COLO829 (cell line): ENCODE measurements at places on chromosomes 6 and 20.

DNA sequence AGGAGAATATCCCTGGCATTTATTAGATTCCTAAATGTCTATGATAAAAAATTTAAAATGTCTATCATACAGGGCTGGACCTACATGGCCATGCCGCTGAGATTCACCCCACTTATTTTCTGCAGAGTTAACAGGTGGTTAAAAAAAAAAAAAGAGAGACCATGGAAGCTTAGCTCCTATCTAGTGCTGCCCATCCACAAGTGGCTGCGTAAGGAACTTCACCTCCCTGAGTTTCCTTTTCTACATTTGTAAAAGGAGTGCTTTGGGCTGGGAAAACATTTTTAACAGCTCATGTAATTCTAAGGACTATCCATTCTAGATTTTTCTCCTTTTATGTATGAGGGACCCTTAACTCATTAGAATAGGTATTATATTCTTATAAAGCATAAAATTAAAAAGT is 534.1 kb downstream of the MMUT start:
- DNase-seq, result no peak

DNA sequence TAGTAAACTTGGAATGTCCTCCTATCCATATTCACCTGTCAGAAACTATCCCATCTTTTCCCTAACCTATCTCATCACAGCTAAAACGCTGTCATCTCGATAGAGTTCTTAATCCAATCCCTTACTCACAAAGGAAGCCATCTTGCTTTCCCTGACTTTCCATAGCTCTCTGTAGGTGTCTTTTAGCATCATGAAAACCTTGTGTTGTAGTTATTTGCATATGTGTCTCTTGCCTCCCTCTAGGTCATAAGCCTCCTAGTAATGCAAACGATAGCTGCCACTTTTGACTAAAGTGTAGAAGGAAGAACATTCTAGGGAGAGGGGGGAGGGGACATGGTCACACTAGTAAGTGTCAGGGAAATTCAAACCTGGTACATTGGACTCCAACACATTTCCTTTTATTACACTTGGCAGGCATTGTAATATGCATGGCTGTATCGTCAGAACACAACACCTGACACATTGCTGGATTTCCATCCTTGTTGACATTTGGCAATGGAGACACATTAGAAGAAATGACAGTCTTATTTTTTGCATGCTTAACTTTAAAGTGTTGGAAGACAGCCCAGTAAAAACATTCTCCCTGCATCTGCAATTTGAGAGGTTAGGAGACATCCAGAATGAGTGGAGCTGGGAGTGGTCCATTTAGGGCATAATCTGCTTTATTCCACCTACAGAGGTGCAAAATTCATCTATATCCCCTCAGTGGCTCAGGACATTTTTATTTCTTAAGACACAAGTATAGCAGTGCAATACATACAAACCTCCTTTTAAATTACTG is 283.4 kb downstream of the HAO1 start:
- no peak for DNase-seq

DNA sequence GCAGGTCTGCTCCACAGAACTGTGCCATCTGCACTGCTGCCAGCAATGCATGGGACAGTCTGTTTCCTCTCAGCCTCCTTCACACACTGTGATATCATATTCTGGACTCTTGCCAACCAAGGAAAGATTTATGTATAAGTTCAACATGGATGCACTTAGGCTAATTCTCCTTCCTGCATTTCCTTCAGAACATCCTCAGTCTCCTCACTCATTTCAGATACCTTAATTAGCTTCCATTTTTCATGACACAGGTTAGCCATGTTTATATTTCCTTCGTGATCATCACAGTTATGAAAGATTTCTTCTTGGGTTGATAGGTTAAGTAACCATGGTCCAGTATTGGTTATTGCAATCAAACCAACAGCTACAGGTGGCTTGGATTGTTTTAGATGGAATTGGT is 46.4 kb upstream of the DDR1 start:
- DNase-seq, result no peak

DNA sequence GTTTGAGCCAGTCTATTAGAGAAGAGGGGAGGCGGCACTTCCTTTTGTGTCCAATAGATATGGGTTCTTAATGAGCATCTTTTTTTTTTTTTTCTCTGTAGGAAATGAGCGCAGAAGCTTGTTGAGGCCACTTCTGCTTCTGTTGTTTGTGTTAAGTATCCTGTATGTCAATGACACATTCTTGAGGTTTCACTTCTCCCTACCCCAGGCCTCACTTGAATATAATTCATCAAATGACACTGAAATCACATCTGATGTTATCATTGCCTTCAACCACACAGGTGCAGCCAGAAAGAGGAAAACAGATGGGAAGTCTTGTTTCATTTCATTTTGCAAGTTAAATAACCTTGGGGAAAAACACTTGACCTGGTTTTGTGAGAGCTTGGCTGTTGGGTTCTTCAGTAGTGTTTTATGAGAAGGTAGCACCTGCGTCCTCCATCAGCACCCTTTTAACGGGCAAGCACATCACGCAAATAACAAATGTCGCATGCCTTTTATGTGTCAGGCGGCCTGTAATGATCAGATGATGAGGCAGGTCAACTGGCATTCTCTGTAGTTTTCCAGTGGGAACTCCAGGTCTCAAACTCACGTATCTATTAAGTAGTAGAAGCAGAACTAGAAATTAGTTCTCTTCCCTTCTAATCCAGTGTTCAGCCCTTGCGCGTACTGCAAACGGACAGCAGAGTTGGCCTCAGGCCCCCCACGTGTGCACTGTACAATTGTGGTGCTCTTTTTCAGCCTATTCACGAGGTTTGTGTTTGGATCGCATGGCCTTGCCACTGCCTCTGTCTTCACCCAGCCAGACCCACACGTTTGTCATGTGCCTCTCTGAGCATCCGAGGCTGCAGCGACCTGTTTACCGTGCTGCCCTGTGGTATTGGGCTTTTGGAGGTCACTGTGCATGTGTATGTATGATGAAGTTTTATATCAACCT is 23.5 kb downstream of the PLEKHG1 start:
- DNase-seq, result no peak

- no peak for DNase-seq
Observed at GRCh38 chr6:150315626-150316025, 53.2 kb upstream of the IYD start.

DNA sequence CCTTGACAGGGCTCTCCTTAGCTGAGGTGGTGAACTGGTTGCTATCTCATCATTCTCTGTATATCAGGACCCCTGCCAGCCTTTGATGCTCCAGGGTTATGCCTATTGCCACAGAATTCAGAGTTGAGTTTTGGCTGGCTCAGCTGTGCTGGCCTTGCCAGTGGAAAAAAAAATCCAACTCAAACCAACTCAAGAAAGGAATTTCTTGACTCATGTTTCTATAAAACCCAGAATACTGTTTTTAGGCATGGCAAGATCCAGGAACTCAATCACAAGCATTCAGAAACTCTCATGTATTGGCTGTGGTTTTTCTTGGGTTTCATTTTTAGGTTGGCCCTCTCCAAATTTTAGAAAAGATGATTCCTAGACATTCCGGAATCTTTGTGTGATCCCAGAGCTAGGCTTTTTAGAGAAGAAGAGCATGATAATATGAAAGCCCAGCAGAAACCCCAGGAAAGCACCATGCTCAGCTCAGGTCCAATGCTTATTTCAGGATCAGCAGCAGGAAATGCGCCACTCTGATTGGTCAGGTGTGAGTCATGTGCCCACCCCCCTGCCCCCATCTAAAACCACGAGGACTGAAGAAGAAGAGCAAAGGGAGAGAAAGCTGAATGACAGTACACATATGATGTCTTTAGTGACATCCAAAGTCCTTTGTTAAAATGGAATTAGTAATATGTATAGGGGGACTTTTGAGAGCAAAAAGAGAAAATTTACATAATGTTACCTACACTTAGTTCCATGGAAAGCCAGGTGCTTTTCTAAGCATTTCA is 122.9 kb downstream of the RNF144B start:
- DNase-seq, result no peak

DNA sequence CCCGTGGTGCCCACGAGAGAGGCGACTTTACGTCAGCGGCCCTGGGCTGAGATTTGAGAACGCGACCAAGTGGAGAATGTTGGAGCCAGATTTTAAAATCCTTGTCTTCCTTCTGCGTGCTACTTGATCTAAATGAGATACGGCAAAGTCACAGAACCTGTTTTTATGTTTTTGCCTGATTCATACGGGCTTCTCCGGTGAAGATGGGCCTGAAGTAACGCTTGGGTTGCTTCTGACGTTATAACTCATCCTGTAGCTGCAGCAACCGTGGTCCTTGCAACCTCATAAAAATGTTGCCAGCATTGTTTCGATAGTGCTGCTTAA is 462 bp upstream of the SLC35B3 start:
- DNase-seq, result no peak

GRCh38 chr6:126051791-126052190 is 65.5 kb downstream of the TRMT11 start:
- DNase-seq, result no peak

GRCh38 chr6:150534553-150534952 is 65.1 kb upstream of the PLEKHG1 start:
- DNase-seq, result no peak
